ENCODE measurements at places on chromosomes 1 and 21. TPM values are rescaled to one million over a fixed set of nuclear protein-coding genes. Genes with fewer than 3 reads are reported as not detected.
A peak's percentile ranks its signal among the peaks of the same experiment; 100 is the strongest.

GRCh38 chr1:220189750-220190347 is 82.4 kb downstream of the RAB3GAP2 start:
- no peak for DNase-seq

GRCh38 chr1:159030877-159031447 is 21.3 kb downstream of the IFI16 start:
- no peak for DNase-seq

GRCh38 chr1:183125279-183125999 is 60.6 kb upstream of the LAMC2 start:
- no peak for DNase-seq

DNA sequence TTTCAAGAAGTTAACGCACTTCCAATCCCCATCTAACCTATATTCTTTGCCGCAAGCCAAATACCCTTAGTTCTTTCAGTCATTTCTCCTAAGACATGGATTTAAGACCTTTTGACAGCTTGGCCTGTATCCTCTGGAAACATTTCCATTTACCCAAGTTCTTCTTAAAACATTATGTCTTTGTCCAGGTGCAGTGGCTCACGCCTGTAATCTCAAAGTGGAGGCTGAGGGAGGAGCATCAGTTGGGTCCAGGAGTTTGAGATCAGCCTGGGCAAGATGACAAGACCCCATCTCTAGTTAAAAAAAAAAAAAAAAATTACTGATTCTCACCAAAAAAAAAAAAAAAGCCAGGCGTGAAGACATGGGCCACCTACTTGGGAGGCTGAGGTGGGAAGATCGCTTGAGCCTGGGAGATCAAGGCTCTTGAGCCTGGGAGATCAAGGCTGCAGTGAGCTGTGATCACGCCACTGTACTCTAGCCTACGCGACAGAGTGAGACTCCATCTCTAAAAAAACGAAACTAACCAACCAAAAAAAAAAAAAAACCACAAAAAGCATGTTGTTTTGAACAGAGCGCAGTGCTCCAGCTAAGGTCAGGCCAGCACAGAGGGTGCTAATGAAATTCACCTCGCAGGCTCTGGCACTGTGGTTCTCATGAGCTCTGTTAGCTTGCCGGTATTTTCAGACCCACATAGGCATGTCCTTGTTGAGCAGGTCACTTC is 36.0 kb downstream of the NUAK2 start:
- no peak for DNase-seq

- no peak for DNase-seq
Observed at GRCh38 chr1:39919545-39919944, 17.8 kb upstream of the MYCL start.

DNA sequence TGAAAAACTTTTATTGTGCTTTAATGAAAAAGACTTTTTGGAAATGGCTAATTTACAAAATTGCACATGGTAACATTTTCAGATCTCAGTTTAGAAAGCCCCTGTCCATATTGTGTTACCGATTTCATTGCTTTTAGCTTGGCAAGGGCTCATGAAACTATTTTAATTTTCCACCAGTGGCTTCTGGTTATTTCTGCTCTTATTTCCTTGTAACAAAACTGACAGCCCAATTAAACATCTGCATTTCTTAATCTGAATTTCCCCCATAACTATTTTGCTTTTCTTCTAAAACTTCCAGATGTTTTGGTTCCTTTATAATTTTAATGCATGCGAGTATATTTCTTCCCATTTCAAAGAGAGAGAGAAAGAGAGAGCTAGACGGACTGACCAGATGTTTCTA is 264.8 kb downstream of the PTPRC start:
- no peak for DNase-seq

GRCh38 chr1:6267686-6268322 is 6.9 kb upstream of the GPR153 start:
- no peak for DNase-seq

- no peak for DNase-seq
Observed at GRCh38 chr1:2528611-2528965, 1.5 kb downstream of the HES5 start.

DNA sequence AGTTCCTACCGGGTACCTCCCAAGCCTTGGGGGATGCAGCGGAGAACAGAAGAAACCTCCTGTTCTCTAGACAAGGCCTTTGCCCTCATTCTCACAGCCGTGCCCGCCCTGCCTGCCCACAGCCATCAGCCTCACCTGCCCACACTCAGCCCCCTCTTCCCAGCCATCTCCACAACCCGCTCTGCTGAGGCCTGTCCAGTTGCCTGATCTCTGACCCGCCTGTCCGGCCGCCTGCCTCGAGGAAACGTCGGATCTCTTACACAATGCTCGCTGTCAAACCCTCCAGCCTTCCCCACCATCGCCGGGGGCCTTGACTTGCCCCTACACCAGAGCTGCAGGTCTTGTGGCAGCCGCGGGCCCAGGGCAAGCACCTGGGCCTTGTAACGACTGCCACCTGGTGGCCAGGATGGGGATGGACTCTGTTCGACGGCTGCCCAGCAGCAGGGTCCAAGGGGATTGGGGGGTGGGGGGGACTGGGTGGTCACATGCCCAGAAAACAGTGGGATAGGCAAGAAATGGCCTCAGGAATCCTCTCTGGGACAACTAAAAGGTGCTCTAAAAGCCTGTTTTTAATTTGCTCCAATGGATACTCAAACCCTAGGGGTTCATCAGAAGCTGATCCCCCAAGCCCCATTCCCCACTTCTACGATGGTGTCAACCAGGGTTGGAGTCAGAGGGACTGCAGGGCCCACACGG is 31.0 kb downstream of the SLC45A1 start:
- no peak for DNase-seq

DNA sequence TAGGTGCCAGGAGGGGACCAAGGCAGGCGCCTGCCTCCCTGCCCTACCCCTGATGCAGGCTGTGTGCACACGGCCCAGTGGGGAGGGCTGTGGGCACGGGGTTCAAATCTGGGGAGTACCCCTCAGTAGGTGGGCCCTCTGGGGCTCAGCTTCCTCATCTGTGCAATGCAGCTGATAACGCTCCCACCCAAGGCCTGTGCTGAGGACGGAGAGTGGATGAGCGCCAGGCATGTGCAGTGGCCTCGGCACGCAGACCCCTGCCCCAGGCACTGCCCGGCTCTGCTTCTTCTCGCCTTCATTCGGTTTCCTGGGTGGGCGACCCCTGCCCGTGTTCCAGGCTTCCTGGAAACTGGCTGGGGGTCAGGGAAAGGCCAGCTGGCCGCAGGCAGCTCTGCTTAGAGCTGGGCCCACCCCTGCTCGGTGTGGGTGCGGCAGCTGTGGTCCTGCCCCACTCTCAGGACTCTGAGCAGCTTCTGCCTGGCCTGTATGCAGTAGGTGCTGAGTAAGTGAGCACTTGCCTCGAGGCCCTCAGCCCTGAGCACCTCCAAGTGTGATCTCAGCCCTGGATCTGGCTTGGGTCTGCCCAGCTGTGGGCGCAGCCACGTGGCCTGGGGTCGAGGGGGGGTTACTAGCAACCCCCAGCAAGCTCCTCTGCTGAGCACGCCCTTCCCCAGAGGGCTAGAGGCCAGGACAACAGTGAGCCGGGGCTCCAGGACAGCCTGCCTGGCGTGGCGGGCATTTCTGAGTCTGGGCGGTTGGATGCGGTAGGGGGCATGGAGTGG is 11.9 kb upstream of the TNFRSF14 start:
- no peak for DNase-seq

GRCh38 chr1:52904927-52905698 is 16.4 kb downstream of the ECHDC2 start:
- DNase-seq = no peak

DNA sequence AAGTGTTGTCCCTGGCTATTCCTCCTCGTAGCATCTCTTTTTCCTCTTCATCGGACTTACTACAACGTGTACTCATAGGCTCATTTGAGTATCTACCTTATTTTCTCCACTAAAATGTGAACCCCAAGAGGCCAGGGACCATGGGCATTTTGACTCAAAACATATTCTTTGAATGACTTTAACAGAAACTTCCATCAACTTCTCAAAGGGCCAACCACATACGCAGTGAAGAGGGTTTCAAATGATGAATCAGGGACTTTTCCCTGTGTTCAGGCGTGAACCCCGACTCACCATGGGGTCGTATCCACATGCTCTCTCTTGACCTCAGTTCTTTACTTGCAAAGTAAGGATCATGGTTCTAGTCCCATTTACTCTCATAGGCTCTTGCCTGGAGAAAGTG is 20.2 kb upstream of the GPR137B start:
- DNase-seq = no peak

GRCh38 chr1:84442256-84442655 is 36.8 kb upstream of the RPF1 start:
- DNase-seq = no peak

- no peak for DNase-seq
Observed at GRCh38 chr1:241419986-241420385, 63.0 kb upstream of the RGS7 start.

GRCh38 chr1:183197762-183198161 is 11.7 kb downstream of the LAMC2 start:
- no peak for DNase-seq

DNA sequence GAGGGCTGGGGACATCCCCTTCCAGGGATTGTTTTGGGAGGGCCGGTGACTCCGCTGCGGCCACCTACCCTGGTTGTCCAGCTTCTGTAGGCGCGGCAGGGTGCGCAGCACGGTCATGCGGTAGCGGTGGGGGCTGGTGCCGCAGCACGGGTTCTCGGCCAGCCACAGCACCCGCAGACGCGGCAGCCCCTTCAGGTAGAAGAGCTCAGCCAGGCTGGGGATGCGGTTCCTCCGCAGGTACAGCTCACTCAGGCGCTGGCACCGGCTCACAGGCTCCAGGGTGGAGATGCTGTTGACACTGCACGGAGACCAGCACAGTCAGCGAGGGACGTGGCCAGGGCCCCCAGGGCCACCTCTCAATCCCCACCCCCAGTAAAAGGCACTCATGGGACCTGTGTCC is 6.2 kb downstream of the CFAP410 start:
- DNase-seq = no peak

GRCh38 chr1:221316491-221317056 is 425.3 kb downstream of the DUSP10 start:
- no peak for DNase-seq

DNA sequence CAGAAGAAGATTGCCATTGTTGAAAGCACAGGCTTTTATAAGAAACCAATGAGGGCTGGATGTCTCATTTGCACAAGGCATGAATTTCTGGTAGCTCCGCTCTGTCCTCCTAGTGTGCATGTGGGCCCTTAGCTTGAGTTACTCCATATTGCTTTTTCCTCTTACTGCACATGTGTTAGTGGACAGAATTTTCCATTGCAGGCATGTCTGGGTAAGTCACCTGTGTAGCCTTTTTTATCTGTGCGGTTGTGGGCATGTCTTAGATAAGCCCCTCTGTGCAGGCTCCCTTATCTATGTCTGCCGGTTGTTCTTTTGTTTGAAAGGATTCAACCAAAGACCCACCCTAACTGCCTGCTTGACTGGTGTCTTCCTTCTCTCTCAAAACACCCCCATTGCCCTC is 7.2 kb upstream of the CLCA1 start:
- no peak for DNase-seq

GRCh38 chr1:111441573-111442192 is 7.4 kb downstream of the WDR77 start:
- no peak for DNase-seq

GRCh38 chr1:88441022-88441421 is 243.1 kb upstream of the PKN2 start:
- no peak for DNase-seq

GRCh38 chr1:94994805-94995204 is 67.9 kb upstream of the CNN3 start:
- no peak for DNase-seq

- peak; percentile 78 for DNase-seq
Observed at GRCh38 chr1:41802532-41803501, 115.9 kb downstream of the HIVEP3 start.

DNA sequence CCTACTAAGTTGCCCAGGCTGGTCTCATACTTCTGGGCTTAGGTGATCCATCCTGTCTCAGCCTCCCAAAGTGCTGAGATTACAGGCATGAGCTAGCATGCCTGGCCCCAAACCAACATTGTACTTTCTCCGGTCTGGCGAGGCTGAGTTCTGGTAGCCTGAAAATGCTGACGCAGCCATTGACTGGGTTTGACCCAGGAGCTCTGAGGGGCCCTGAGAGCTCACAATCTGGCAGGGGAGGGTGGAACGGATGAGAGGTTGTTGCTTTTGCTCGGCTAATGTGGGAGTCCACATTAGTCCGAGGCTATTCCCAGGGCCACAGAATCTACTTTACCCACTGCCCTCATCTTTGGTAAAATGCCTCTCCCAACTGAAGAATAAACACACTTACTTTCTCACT is 35.1 kb upstream of the PARP1 start:
- DNase-seq = no peak

DNA sequence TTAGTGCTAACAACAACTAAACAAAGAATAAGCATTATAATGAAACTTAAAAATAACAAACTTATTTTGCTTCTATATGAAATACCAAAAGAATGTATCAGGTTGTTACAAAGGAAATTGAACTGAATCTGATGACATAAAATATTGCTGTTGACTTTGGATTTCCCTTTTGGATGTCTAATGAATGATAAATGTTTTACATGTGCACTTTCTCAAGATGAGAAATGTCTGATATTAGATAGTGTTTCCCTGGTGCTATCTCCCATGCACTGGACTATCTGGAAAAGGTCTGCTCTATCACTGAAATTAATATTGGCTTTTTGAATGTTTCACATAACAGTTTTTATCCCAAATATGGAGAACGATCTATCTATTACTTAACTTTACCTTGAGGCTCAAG is 179.9 kb downstream of the HMCN1 start:
- no peak for DNase-seq

LRRC8B gene
- total RNA-seq = 9.8 TPM

PEX19 gene
- 53.6 TPM for total RNA-seq

L1TD1 gene
- total RNA-seq = 0.27 TPM

ROR1 gene
- 31.0 TPM for total RNA-seq

TRIM67 gene
- 0.28 TPM for total RNA-seq

GPR161 gene
- 16.6 TPM for total RNA-seq

PCAT6 gene
- total RNA-seq = not detected

KLHL20 gene
- total RNA-seq = 37.0 TPM

MAP1LC3C gene
- 5.0 TPM for total RNA-seq

OR10J1 gene
- total RNA-seq = not detected

KIRREL1 gene
- total RNA-seq = 34.6 TPM

SPATA46 gene
- not detected for total RNA-seq

NPR1 gene
- 29.6 TPM for total RNA-seq

MYOG gene
- not detected for total RNA-seq

KLHDC8A gene
- 1.6 TPM for total RNA-seq

All from sigmoid colon (tissue), 7 donors.